CD8-positive, alpha-beta memory T cell (primary cell): ENCODE measurements at places on chromosomes 2 and 18.

DNA sequence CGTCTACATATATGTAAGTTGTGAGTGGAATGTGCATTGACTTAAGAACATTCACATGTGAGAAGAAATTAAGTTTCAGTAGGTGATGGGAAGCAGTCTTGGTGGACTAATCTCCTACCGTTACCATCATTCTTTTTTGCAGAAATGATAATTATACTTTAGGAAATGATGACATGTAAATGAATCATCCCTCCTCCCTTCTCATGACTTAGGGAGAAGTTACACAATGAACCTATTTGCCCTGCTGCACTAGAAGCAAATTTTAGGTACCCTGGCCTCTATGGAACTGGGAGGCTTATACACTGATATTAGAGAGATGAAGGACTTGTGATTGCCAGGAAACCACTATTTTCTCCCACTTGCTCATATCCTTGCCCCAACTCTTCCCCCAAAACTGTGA is 214.2 kb downstream of the CALCRL start:
- no peak for DNase-seq

DNA sequence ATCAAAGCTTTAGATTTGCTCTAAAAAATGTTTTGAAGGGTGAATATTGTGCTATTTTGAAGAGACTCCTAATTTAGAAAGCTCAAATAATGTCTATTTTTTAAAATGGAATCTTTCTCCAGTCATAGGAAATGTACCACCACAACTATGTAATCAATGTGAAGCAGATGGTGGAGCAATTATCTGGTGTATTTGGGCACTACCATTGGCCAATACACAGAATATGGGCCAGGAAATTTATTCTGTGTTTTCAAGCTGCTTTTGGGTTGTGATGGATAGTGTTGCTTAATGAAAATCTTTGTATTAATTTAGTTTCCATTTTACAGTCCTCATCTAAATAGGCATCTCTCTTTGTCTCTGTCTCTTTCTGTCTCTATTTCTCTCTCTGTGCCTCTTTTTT is 17.1 kb upstream of the VWC2L start:
- no peak for DNase-seq

GRCh38 chr2:41720331-41721251 is 327.2 kb upstream of the PKDCC start:
- no peak for DNase-seq

- no peak for DNase-seq
Observed at GRCh38 chr2:104781151-104781550, 72.8 kb upstream of the POU3F3 start.

DNA sequence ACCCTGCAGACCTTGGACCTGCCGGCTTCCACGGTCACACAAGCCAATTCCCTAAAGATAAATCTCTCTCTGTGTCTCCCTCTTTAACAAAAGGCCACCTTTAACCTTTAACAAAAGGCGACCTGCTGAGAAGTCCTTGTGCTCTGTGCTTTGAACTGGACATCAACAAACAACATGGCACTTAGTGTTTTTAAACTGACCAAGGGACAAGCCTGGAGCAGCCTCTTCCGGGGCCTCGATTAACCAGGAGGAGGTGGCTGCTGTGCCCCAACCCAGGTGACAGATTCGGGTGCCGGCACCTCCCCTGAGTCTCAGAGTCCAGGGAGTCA is 135.3 kb downstream of the RTP5 start:
- no peak for DNase-seq

DNA sequence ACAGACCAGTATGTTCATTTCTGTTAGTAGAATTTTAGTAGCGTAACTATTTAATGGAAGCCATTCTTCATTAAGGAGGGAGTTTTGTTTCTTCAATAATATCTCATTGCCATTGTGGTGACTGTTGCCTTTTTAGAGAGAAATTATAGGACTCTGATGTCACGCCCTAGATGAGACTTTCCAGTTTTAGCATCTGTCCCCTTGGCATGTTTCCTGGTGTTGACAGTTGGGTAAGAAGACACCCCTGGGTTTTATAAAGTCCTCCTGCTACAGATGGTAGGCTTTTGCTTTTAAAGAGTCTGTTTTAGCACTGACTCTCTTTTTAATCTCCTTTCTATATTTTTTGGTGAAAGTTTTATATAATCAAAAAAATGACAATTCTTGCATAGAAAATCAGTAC is 41.9 kb downstream of the KCNJ3 start:
- DNase-seq = no peak

- no peak for DNase-seq
Observed at GRCh38 chr2:128622955-128623620, 304.4 kb upstream of the HS6ST1 start.

GRCh38 chr2:241225983-241226382 is 37.5 kb downstream of the ANO7 start:
- DNase-seq = no peak

- no peak for DNase-seq
Observed at GRCh38 chr2:207483477-207483876, 46.3 kb upstream of the CREB1 start.

DNA sequence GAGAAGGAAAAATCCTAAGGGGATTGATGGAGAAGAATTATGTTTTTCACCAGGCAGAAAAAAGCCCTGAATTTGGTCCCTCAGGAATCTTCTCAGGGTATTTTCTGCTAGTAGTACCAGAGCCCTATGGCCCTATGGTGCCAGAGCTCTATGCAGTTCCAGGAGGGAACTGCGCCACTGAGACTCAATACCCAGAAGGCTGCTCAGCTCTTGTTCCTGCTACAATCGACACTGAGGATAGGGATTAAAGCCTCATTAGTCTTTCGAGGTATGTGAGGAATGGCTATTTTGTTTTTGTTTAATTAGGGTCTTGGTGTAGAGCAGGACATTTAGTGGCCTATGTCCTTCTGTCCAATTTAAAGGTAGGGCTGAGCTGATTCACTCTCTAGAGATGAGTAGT is 21.7 kb upstream of the PPP3R1 start:
- no peak for DNase-seq

- DNase-seq = no peak
Observed at GRCh38 chr2:106948540-106948939, 62.6 kb upstream of the ST6GAL2 start.

DNA sequence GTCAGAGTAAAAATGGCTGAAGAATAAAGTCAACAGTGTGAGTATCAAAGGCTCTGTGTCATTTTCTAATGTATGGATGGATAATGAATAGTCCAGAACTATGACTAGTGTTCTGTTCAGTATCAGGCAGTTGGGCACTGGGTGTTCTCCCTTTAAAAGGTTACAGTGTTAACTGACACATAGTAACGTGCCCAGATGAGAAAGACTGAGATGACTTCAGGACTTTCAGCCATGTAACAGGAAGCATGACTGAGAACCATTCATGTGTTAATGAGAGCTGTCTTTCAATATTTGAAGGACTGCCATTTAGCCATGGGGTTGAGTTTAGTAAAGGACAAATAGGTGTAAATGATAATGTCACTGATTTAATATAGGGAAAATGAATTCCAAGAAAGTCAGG is 187.1 kb downstream of the GULP1 start:
- DNase-seq = no peak

DNA sequence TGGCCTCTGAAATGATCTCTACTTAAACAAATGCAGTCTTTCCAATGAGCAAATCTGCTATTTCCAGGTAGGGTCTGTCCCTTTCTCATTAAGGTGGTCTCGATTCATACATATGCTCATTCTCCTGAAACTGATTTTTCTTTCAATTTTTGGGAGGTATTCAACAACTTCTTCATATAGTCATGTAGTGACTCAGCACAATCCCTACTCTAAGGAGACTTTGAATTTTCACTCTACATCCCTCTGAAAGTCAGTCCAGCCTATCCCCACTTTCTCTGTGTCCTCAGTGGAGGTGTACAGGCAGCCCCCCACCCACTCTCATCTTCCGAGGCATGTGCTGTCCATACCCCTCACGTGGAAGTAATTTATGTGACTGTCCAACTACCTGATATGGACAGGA is 99.9 kb upstream of the ACAA2 start:
- no peak for DNase-seq

GRCh38 chr2:233450864-233451575 is 96.7 kb downstream of the DGKD start:
- DNase-seq = no peak

- DNase-seq = no peak
Observed at GRCh38 chr18:74963820-74964446, 245.0 kb downstream of the PTGR3 start.

GRCh38 chr2:199364153-199364552 is 93.6 kb downstream of the SATB2 start:
- DNase-seq = no peak

DNA sequence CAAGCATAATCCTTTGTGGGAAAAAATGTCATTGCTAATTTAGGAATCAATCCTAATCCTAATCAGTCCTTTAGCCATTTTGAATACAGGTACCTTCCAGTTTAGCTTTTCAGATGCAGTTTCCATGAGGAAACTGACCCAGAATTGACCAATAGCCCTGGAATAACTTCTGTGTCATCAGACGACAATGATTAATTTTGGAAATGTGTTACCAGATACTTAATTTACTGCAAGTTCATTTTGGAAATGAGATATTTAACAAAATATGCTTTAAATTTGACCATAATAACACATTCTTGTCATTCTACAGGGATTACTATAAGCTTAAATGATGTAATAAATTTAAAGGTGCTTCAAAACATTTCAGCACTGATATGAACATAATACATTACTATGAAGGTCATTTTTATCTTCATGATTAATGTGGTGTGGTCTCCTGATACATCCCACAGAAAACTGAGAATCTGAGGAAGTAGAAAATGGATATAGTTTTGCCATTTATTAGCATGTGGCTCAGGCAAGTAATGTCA is 129.8 kb upstream of the SH3BP4 start:
- no peak for DNase-seq

- no peak for DNase-seq
Observed at GRCh38 chr2:6966446-6966940, 49.3 kb downstream of the RNF144A start.

GRCh38 chr2:188369365-188369764 is 77.7 kb downstream of the GULP1 start:
- DNase-seq = no peak

GRCh38 chr18:12741351-12741750 is 38.5 kb downstream of the PSMG2 start:
- no peak for DNase-seq

DNA sequence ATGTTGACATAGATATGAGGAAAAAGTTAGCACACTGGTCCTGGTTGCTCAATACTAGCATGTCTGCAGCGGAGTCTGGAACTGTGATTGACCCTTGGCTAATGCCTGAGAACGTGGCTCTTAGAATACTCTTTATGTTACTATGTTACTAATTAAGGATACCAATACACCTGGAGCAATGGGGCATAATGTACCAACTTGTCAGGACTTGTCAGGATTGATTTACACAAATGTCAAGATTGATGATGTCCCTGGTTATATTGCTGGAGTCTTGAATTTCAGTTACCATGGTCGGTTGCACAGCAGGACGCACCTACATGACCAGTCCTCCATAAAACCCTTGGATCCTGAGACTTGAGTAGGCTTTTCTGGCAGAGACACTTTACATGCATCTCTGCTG is 810.9 kb downstream of the CPS1 start:
- DNase-seq = no peak

GRCh38 chr2:1925928-1926327 is 181.6 kb upstream of the PXDN start:
- DNase-seq = no peak

GRCh38 chr18:11518788-11519685 is 90.4 kb upstream of the SLC35G4 start:
- no peak for DNase-seq

DNA sequence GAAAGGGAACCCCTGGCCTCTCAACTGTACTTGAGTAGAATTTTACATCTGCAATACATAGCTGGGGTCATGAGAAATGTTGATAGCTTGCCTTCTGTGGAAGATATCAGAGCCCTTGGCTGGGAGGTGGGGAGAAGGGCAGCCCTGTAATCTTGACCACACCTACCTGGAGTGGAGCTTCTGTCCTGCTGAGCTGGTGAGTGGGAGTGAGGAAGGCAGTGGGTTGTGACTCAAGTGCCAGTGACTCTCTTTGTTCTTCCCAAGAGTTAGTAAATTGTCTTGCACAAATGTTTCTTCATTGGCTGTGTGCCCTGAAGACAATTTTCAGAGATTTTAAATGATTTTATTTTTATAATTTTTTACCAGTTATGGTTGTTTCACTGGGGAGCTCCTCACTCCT is 277.3 kb downstream of the MBD5 start:
- DNase-seq = no peak

DNA sequence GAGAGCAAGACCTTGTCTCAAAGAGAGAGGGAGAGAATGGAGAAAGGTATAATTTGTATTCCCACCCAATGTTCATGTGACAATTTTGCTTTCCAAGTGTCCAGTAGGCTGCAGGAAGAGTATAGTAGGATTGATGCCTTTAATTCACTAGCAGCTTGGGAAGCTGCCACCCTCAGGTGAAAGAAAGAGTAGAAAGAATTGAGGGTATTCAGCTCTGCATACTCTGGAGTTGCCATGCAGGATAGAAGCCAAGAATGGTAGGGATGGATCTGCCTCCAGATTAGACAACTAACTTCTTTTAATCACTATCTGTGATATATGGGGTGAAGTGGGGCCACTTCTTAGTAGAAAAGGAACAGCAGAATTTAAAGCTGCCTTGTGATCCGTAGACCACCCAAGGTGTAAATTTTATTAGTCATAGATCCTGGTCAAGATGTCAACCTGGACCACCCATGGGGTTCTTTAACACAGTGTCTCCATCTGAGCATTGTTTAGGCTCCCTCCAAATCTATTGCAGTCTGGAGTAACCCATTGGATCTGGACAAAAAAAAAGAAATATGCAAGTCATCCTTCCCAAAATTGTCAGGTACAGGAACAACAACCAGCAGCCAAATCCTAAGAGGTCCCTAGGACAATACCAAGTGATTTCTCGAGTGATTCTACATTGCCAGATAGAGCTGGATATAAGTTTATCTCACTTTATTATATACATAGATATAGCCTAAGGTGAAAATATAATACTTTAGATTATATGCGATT is 33.1 kb upstream of the DTNA start:
- no peak for DNase-seq

DNA sequence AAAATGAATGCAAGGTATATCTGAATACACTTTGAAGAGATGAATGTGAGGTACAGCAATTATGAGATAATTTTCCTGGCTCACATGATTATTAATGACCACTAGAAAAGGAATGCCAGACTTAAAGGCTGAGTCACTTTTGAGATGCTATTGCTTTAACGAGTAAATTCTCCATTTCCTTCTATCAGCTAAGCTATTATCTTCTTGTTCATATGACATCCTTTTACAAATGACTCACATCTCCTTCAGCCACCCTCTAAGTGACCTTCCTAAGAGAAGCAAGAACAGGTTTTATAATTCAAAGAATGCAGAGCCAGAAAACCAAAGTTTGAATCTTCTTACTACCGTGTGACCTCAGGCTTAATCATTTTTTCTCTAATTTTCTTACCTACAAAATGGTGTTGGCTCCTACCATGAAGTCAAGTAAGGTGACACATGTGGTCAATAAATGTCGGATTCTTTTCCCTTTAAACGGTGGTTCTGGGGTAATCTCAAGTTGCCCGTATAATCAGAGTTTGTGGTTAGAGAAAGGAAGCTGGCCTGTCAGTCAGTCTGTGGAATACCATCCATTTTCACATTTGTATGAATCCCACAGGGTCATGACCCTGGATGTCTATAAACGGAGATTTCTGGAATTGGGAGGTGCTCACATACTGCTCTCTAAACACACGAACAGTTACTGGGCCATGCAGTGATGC is 184.0 kb upstream of the PID1 start:
- DNase-seq = no peak

- no peak for DNase-seq
Observed at GRCh38 chr2:196335221-196335634, 163.8 kb upstream of the STK17B start.

GRCh38 chr2:74620671-74621070 is 27.5 kb downstream of the M1AP start:
- DNase-seq = no peak

- DNase-seq = no peak
Observed at GRCh38 chr18:57900906-57901435, 97.9 kb upstream of the ATP8B1 start.
